Inflammatory macrophage (primary cell): ENCODE measurements at places on chromosomes 3 and 15.

GRCh38 chr3:73681610-73682009 lies 56.9 kb upstream of the PDZRN3 start:
- DNase-seq, result no peak

DNA sequence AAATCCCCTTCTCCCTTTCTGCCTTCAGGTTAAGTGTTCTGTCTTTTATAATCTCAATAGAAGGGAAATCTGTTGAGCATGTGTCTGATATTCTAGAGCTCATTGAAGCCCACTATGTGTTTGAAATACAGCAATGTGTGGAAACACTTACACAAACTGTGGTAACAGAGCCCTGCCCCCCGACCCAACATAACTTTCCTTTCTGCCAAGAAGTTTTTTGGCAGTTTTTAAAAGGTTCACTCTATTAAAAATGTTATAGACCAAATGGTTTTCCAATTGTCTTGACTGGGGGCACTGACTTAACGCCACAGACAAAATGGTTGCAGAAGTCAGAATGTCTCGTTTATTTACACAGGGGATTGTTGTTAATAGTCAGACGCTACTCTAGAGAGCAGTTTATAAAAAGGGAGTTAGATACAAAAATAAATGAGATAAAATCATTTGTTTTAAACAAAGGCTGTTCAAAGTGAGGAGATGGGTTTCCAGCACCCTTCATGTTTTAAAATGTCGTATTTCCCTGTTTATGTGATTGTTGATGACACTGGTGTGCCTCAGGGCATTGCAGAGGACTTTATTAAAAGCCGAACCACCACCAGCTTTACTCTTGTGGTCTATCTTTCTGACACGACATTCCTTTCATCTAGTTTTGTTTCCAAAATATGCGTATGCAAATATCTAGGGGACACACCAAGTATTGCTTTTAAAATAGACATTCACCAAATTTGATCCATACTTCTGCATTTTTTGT lies 26.7 kb upstream of the GREM1 start:
- no peak for DNase-seq

DNA sequence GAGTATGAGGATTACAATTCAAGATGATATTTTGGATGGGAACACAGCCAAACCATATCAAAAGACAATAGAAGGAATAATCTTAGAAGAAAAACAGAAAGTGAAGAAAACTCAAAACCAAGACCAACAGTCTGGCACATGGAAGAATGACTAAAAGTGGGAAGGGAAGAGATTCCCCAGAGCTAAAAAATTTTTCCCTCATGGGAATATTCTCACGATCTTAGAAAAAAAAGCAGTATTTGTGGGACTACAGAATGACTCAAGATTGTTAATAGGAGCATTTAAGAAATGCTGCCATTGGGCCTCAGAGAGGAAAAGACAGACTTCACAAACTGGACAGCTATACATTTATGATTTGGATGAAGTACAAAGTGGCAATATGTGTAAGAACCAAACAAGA lies 18.3 kb downstream of the OSTN start:
- DNase-seq, result no peak

DNA sequence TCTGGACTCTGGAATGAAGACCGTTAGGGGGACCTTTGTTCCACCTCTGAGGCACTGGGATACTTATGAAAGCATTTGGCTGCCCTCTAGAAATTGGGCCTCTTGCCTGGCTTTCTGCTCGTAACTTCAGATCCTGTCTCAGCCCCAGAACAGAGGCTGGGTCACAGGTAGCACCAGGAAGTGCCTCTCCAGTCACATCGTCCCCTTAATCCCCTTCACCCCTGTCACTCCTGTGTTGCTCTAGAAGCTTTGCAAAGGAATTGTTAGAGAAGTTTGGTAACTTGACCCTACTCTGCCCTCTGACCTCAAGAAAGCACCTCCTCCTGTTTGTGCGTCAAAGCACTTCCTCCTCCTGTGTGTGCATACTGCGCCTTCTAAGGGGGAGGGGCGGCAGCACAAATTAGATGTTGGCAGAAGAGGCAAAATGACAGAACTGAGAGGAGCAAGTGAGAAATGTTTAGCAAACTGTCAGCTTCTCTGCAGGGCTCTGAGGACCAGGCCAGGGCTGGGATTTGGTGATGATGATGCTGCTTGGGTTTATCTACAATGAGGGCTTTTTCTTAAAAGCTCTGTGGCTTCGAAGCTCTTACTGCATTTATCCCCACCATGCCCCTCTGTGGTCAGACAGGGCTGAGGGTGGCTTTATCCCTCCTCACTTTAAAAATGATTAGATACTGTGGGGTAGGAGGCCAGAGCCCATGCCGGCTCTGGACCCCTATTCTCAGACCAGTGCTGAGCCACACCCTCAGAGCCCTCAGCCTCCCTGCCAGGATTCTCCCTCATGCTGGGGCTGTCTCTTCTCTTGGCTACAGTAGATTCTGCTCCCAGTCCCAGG lies 76.2 kb downstream of the LARS2 start:
- DNase-seq, result peak; percentile 65

- DNase-seq, result no peak
Observed at GRCh38 chr15:89946681-89947299, 34.0 kb upstream of the ARPIN start.

GRCh38 chr3:151625586-151625985 lies 108.1 kb upstream of the AADACL2 start:
- DNase-seq, result no peak

DNA sequence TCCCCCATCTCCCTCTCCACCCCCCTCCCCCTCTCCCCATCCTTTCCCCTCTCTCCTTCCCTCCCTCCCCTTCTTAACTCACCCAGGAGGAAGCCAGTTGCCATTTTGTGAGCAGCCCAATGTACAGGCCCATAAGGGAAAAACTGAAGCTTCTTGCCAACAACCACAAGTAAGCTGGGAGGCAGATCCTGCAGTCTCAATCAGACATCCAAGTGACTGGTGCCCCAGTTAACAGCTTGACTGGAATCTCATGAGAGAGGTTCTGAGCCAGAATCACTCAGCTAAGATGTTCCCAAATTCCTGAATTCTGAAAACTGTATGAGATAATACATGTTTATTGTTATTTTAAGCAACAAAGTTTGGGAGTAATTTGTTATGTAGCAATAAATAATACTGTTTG lies 90.7 kb downstream of the C3orf70 start:
- DNase-seq, result no peak

DNA sequence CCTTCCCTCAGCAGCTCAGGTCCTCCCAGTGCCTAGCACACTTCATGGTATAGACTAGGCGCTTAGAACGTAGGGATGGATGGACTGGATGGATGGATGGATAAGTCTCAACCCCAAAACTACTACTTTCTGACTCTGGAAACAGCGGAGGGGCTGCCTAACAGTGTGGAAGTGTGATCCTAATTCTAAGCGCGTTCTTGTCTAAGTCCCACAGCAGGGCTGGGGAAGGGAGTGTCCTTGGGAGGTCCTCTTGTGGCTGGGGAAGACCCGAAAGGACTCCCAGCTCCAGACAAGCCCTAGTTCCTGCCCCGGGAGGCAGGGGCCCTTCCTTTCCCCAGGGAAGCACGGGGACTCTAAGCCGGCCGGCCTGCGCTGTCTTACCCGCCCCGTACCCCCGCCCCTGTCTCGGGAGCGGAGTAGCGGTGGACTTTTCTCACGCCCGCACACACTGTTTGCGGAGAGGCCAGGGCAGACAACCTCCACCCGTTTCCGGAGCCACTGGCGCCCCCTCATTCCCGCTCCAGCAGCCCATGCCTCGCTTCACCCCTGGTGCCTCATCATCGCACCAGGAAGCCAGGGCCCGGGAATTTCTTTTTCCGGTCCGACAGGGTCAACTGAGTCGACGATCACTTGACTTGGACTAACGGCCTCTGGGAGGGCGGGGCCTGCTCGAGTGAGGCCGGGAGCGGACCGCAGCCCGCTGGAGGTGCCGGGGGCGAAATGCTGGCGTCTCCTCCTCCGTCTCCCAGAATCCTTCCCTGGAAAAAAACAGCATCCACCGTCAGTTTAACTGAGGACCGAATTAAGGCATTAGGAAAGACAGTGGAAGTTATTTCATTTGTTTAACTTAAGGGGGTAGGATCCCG lies 133.3 kb downstream of the TBC1D2B start:
- peak; percentile 80 for DNase-seq
